ENCODE measurements at places on chromosomes 13 and 19.

GRCh38 chr19:48558018-48558684, 6.2 kb downstream of the SULT2B1 start:
- DNase-seq = no peak

DNA sequence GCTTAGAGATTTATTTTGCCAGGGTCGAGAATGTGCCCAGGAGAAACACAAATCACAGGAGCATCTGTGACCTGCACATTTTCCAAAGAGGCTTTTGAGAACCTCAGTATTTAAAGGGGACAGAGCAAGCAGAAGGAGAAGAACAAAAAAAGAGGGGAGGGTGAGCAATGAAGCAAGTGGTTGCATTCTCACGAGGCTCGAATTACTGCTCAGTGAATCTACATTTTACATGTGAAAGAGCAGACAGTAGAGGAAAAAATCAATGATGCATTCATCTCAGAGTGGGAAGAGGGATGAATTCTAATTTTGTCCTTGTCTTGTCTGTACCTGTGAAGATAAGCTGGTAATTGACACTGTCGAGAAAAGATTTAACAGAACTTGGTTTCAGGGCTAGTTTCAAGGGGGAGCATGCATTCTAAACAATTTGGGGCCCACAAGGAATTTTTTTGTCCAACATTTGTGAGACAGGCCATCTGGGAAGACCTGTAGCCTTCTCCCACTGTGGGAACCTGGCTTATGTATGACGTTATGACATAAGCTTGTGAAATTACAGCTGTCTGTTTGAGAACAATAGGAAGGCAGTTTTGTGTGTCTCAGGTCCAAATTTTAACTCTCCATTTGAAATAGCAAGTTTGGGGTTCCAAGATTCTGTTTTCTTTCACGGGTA, 855.1 kb downstream of the SLITRK5 start:
- no peak for DNase-seq

DNA sequence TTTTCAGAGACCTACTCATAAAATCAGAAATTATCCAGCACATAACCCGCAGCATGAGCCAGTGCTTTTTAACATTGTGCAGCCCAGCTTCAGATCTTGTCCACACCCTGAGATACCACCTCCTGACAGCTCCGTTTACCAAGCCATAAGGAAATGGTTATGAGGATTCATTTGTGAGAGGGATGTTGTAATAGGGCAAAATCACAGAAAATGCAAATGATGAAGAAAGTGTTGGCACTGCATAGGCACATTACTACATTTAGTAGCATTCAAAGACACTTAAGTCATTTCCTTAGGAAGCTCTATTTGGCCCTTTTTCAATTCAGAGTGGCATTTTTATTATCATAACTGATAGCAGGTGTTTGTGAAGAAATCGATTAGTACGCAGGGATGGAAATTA, 277.5 kb downstream of the DNAJC15 start:
- DNase-seq = no peak

- no peak for DNase-seq
Observed at GRCh38 chr13:86269511-86269910, 470.3 kb upstream of the SLITRK6 start.

DNA sequence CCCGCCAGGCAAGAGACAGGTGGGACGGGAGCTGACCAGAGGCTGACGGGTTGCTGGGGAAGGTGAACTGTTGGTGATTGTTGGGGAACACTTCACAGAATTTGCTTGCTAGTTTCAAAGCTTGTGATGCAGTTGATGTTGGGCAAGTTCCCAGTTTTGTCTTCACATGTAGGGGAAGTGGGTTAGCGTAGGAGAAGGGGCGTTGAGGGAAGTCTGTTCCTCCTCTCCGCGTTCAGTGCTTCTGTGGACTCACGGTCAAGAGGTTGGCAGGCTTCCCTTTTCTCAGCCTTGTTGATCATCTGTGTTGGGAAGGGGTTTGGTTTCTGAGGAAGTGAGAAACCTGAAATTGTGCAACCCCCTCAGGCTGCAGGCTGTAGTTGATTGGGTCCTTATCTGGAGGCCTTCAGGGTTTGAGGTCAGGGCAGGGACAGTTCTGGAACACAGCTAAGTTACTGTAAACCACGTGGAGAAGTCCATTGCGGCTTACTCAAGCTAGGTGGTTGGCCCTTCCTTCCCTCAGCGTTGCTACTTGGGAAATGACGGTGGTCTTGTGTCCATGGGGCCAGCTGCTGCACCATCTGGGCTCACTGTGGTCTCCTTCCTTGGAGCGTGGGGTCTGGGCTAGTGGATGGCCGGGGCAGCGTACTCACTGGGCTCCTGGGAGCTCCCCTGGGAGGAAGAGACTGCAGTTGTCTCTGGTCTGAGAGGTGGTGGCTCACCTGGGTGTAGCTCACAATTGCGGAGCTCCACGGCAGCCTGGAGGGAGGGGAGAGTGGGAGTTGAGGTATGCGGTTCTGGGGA, 7.5 kb downstream of the RPS9 start:
- DNase-seq = no peak

GRCh38 chr13:25857830-25858229, 194.0 kb downstream of the SHISA2 start:
- DNase-seq = no peak

- no peak for DNase-seq
Observed at GRCh38 chr19:48444129-48444935, 1.5 kb upstream of the GRWD1 start.
